DMS79 treated with DMSO at 0.1 percent for 48 hours (cell line): ENCODE measurements at places on chromosomes 3 and 15.

DNA sequence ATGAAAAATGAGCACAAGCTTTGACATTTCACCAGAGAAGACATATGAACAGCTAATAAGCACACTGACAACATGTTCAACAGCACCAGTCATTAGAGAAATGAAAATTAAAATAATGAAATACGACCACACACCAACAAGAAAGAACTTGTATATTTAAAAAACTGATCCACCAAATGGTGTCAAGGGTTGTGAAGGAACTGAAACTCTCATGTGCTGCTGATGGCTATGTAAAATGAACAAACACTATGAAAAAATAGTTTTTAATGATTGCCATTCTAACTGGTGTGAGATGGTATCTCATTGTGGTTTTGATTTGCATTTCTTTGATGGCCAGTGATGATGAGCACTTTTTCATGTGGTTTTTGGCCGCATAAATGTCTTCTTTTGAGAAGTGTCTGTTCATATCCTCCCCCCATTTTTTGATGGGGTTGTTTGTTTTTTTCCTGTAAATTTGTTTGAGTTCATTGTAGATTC, 193.8 kb downstream of the SCAPER start:
- no peak for DNase-seq

- DNase-seq: no peak
These were observed 9.7 kb upstream of the NMNAT3 start for GRCh38 chr3:139687431-139687830.

GRCh38 chr15:100767001-100767825, 112.4 kb upstream of the ALDH1A3 start:
- no peak for DNase-seq

- DNase-seq: no peak
These were observed 691.7 kb upstream of the CBLB start for GRCh38 chr3:106560451-106560966.

DNA sequence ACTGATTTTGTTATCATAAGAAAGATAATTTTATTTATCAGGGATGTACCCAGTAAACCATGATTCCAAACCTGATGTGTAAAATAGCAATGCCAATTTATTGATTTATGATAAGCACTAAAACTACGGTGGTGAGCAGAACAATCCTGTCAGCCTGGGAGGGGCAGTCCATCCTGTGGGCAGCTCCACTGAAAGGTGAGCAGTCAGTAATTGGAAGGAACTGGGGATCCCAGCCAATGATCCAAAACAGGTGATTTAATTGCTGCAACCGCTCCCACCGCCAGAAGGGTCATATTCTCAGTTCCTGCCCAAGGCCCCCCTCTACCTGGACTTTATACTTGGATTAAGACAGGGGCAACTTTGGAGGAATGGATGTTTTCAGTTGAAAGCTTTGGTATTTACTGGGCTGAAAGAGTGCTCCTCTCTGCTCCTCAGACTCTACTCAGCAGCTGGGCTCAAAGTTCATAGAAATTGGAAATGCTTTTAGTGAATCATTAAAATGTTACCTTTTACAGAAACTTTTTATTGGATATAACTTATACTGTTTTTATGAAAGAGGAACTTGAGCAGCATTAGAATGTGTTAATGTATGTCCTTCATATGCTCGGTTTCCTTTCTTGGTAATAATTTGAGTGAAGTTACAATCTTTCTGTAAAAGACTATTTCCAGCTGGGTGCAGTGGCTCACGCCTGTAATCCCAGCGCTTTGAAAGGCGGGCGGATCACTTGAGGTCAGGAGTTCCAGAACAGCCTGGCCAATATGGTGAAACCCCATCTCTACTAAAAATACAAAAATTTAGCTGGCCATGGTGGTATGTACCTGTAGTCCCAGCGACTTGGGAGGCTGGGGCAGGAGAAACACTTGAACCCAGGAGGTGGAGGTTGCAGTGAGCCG, 198.6 kb upstream of the IL12A start:
- DNase-seq: no peak

GRCh38 chr3:55724821-55725220, 237.7 kb upstream of the WNT5A start:
- no peak for DNase-seq

DNA sequence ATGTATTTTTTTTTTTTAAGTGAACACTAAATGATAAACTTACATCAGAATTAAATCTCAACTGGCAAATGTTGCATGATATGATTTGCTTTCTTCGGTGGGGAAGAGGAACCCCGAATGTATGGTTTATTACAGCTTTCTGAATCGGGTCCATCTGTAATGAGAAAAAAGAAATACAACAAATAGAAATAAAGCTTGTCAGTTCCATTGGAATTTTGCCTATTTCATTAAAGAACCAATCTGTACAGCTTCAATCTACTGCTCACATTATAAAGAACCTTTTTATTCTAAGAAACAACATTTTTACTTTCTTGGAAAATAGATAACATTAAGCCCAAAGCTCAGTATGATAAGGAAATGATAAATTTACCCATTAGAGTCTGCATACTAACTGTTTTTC, 186.5 kb downstream of the ZNF385D start:
- no peak for DNase-seq

- DNase-seq: no peak
These were observed 146.8 kb upstream of the HES1 start for GRCh38 chr3:193989186-193989585.

GRCh38 chr15:77632534-77633133, at the start of gene LINGO1:
Gene LINGO1 (minus strand): TSS chr15:77632912. CDS start chr15:77632315, 597 bp downstream.
- DNase-seq: no peak

DNA sequence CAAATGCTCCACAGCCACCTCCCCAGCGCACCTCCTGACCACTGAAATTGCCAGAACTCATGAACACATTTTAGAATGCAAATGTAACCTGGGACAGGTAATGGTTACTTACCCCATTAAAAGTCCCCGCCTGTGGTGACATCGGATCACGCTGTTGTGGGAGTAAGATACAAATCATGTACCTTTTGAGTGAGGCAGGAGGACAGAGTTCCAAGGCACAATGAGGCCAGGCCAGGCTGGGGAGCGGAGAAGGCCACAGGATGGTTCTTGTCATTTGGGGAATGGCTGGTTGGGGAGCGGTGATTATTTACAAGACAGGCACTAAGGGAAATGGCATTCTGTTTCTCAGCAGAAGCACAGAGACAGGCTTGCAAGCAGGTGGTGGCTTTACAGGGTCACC, 490.0 kb downstream of the EDEM1 start:
- DNase-seq: no peak

DNA sequence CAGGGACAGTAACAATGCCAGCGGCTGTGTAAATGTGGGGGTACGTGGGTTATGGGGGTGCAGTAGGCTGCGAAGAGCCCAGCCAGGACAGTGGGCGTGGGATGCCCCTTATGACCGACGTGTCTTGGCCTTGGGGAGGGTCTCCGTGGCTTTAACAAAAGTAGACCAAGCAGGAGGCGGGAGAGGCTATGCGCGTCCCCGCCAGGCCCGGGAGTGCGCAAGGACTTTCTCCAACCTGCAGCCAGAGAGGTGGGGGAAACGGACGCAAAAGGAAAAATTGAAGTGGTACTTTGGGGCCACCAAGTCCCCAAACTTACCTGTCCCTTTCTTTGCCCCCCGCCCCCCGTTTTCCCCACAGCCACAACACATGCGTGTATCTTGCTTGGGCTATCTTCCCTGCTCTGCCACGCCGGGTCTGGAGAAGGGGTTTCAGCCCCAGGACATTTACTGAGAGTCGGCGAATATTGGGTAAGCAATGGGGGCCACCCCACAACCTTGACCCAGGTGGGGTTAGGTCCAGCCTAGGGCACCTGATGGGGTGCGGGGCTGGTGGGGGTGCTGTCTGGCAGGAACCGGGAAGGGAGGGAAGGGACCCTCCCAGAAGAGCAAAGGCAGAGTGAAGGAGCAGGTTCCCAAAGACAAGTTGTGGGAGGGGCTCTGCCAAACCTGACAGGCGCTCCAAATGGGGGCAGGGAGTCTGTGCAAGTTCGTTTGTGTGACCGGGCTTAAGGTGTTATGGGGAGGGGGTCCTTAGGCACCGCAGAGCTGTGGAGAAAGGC, 652 bp downstream of the ISLR2 start:
- DNase-seq: no peak

- no peak for DNase-seq
These were observed 106.3 kb downstream of the PROS1 start for GRCh38 chr3:93867425-93867824.

- DNase-seq: no peak
These were observed 12.6 kb upstream of the ATP8B4 start for GRCh38 chr15:50131617-50132016.

- DNase-seq: no peak
These were observed 125.0 kb downstream of the ANO10 start for GRCh38 chr3:43496740-43497375.

- DNase-seq: no peak
These were observed 15.0 kb downstream of the TIGIT start for GRCh38 chr3:114308830-114309229.
